ENCODE measurements at places on chromosomes 5 and 9.
A peak's percentile ranks its signal among the peaks of the same experiment; 100 is the strongest.

DNA sequence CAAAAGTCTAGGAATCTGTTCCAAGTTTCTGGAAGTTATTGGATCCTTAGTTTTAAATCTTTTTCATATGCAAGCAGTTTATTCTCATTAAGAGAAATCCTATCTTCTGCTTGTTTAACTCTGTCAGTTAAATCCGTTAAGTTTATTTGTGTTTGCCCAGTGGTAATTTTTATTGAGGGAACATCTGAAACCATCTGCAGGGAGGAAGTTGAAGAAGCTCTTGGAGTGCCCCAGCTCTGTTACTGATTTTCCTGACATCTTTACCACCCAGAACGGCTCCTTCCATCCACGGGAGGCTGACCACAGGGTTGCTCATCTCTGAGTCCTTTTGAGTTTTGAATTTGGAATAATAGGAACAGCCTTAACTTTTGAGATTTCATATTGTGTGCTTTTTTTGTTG is 99.9 kb upstream of the ZNF618 start:
- DNase-seq: no peak

DNA sequence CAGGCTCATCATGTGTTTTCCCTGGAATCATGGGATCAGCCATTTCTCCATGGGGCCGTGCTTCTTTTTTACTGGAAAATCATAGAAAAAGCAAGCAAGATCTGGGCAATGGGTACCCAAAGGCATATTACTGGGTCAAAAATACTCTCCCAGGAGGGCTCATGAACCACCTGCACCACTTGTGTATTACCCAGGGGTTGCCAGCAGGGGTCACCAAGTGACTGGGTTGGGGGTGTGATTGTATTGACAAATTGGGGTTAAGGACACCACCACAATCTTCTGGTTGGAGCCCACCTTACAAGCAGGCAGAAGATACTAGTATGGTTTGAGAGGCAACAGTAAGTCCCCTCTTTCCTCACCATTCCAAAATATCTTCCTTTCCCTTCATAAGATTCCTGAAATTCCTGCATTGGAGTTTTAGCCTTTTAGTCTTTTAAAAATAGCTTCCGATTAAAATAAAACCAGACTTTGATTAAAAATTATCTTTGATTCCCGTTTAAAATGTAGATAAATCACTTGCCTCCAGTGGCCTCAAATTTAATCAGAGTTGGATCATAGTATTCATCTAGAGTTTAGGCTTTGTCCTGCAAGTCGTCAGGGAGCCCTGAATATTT is 603.3 kb downstream of the KIF4B start:
- no peak for DNase-seq

- DNase-seq: no peak
Measured at GRCh38 chr5:145316282-145316681, 518.9 kb downstream of the PRELID2 start.

DNA sequence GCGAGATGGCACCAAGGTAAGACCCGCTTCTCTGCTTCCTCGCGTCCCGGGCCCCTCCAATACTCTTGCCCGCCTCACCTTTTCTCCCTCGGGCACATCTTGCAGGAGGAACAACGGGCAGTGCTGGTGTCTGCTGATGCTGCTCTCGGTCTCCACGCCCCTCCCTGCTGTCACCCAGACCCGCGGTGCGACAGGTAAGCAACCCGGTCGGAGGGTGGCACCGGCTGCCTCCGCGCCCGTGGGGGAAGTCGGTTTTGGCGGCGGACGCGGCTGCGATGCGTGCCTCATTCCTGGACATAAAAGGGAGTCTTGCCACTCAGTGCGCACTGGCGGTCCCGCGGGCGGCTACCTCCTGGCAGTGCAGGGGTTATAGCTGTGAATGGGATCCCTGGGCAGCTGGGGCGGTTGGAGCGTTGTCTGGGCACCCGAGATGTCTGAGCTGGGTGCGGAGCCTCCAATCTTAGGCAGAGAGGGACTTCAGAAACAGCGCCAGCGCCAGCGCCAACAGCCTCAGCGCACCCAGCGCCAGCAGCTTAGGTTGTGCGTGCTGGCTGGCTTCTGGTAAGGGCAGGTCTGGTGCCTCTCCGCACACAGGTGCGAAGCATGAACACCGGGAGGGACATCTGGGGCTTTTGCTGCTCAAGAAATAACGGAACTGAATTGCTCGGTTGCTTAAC is 488 bp downstream of the COL15A1 start:
- peak; percentile 20 for DNase-seq

- DNase-seq: no peak
Measured at GRCh38 chr5:157458835-157459234, 1.2 kb upstream of the NIPAL4 start.

DNA sequence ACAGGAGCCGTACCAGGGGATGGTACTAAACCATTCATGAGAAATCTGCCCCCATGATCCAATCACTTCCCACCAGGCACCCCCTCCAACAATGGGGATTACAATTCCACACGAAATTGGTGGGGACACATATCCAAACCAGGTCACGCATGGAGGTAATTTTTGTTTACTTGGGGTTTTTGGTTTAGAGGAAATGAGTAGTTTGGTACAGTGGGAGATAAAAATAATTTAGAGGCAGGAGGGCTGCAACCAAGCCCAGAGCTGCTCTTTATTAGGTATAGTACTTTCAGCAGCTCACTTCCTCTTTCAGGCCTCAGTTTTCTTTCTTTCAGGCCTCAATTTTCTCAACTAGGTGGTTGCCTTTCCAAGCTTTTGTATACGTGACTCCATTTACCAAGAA is 23.2 kb downstream of the PRUNE2 start:
- DNase-seq: no peak

- DNase-seq: no peak
Measured at GRCh38 chr9:16343249-16344237, 526.9 kb downstream of the BNC2 start.

DNA sequence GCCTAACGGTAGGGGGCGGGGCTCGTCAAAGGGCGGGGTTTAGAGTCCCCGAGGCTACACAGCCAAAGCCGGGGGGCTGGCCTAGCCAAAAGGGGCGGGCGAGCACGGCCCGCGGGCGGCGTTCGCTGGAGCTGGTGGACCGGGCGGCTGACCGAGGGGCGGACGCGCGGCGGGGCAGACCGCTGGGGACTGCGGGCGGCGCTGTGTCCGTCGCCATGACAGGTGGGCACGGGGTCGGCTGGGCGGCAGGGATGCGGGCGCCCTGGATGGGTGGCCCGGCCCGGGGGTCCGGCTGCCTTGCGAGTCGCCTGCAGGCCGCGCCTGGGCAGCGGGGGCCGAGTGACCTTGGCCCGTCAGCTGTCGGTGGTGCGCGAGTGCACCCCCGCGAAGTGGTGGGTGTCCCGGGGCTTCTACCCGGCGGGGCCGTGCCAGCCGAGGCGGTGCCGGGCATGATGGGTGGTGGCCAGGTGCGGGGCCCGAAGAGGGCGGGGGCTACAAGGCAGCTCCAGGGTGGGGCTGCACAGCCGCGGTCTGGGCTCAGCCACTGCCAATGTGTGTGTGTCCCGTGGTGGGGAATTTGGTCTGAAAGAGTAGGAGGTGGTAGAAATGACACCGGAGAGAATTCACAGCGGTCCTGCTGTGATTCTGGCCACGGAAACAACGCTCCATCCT is at the start of gene CARD19:
TSS of gene CARD19 (plus strand) at position 87 of the 672 bp plus-strand sequence. CDS start at position 216, 129 bp downstream.
- DNase-seq: no peak

- DNase-seq: no peak
Measured at GRCh38 chr9:116697362-116697761, 10.3 kb downstream of the TRIM32 start.
